ENCODE measurements at places on chromosomes 5 and 9.
A peak's percentile ranks its signal among the peaks of the same experiment; 100 is the strongest.

- no peak for DNase-seq
Measured at GRCh38 chr5:540071-540905, 16.0 kb upstream of the SLC9A3 start.

- no peak for DNase-seq
Measured at GRCh38 chr9:131404987-131405386, 11.1 kb downstream of the PRRC2B start.

- DNase-seq: no peak
Measured at GRCh38 chr5:168607946-168608345, 28.8 kb upstream of the PANK3 start.

DNA sequence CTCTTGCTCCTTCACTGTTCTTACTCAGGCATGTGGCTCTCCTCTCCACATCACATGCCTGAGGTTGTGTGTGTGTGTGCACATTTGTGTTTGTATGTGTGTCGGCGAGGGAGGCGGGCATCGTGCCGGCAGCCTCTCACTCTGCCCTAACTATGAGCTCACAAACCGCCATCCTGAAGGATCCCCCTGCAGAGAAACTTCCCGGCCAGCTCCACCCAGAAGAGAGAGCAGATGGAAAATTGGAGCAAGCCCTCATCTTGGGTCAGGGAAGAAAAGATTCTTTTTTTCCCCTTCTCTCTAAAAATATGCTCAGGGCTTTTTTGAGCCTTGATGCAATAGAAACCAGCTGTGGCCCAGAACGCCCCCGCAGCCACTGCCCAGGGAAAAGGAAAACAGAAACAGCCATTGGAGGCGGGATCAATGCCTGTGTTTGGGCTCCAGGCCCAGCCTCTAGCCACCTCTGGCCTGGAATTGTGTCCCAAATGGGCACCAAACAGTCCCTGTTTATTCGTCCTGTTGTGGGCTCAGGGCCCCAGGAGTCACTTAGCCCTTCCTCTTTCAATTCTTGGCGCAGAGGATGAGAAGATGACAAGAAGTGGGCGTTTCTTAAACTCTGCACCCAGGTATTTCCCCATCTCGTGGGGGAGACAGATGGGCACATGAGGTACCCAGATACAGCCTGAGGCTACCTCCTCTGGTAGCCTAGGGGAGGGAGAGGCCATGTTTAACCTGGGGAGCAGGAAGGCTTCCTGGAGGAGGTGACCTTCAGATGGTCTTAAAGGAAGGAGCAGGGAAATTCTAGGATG lies 151.5 kb downstream of the RGS3 start:
- DNase-seq: no peak

DNA sequence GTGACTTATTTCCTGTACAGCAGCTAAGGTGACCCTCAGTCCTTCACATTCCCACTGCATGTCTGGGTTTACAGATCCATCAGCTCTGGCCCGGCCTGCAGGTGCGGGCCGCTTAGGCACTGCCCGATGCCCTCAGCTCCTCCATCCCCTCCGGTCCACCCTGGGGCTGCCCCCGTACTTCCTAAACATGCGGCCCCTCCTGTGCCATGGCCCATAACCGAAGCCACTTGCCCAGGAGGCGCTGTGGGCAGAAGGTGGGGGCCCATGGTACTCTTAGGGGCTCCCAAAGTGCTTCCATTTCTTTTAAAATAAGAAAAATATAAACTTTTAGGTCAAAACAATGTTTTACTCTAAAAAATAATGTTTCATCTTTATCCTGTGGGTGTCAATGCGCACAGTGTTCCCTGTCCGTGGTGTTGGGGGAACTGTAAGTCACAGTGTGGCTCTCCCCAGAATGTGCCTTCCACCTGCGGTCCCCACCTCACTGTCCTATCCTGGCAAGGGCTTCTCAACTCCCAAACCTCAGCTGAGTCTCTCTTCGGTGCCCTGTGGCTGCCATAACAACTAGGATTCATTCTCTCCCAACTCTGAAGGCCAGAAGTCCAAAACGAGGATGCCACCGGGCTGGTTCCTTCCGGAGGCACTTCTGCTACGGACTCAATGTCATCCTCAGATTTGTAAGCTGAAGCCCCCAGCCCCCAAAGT lies 132.7 kb upstream of the LPCAT1 start:
- no peak for DNase-seq

- DNase-seq: peak; percentile 57
Measured at GRCh38 chr5:37774912-37775483, 64.8 kb downstream of the GDNF start.

DNA sequence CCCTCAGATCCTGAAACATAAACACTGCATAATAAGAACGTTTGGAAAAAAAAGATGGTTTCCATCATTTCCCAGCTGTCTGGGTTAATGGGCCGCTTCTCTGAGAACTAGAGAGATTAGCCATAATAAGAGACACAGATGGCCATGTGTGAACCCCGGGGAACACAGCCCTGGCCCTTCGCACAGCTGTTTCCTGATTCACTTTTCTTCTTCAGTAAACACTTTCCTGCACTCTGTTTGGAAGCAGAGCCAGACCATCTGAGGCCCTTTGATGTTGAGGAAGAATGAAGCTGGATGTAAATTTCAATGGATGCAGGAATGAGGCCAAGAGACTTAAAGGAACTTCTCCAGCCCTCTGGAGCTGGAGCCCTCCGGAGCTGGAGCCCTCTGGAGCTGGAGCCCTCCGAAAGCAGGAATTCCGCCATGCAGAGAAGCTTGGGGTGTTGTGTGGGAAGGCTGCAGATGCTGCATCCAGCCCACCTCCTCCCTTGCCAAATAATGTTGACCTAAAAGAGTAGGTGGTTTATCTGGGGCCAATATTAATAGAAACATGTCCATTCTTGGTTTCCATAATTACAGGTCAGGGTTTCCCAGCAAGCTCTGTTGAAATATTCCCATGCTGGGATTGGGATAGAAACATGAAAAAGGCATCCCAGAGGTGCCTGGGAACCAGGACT lies 218.9 kb downstream of the NXNL2 start:
- DNase-seq: no peak

- DNase-seq: no peak
Measured at GRCh38 chr5:122810405-122810804, 35.0 kb upstream of the SNX24 start.

DNA sequence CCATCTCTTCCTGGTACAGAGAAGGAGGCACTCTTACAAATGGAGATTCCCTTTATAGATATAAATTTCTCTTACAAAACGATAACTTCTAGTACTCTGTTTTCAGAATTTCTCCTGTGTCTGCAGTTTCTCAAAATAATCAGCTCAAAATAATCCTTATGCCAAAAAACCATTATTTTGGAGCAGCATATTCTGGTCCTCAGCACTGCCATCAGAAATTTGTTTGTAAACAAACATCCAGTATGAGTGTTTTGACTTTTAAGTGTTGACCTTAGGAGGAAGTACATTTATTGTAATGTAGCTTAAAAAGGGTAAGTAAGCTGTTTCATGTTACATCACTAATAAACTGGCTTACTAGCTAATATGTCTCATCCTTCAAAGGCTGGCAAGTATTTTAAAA lies 52.8 kb upstream of the SNAPC3 start:
- DNase-seq: no peak

GRCh38 chr5:111271885-111272284 lies 47.7 kb downstream of the CAMK4 start:
- DNase-seq: no peak

DNA sequence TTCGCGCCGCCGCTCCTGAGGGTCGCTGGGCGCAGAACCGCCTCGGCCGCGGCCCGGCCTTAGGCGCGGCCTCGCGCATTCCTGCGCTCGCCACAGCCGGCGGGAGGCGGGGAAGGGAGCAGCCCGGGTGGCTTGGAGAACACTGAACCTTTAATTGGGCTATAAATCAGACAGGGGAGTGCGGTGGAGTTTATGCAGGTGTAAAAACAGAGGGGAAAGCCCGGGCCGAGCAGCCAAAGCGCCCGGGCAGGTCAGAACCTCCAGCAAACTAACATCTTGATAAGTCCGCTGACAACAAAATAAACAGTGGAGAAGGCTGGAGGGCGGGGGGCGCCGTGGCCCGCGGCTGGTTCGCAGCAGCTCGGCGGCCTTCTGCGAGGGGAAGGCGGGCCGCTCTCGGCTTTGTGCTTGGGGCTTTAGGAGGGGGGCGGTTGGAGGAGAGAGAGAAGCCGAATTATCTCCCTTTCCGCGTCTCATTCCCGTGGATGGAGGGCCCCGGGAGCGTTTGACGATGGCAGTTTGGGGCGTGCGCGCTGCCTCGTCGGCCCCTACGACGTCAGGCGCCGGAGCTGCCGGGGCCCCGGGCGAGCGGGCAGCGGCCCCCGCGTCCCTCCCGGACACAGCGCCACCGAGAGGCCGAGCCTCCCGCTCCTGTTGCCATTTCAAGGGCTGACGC lies 11.3 kb downstream of the FOXD1 start:
- no peak for DNase-seq

DNA sequence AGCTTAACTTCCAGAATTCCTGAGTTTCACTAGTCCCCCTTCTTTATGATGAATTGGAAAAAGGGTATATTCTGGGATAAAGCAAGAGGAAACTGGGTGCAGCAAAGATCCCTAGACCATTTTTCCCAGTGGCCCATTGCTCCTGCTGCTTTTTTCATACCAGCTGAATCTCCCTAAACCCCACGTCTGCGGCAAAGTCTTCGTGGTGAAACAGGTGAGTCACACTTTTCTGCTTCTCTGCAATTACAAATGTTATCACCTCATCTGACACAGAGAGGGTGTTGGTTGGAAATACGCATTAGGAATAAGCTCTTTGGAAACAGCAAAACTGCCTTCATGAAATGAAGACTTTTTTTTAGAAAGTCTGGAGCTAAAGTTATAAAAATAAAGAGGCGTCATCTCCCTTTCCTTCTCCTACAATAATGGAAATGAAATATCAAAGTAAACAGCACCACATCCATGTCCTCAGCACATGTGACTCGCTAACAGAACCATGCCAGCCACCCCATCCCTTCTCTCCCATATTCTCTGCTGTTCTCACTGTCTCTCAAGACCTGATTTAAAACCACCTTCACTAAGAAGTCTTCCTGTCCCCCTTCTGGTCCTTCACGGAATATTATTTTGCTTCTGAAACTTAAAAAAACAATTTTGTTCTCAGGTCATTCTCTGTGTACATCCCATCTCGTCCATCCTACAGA lies 39.5 kb upstream of the GLRX start:
- DNase-seq: no peak
